ENCODE measurements at places on chromosomes 4 and X.

GRCh38 chr4:118888666-118889311, at the start of gene SYNPO2:
Gene SYNPO2 (plus strand): TSS chr4:118888854. CDS start chr4:118889037, 183 bp downstream.
- DNase-seq: peak; percentile 71

- DNase-seq: no peak
Measured at GRCh38 chr4:93243262-93243661, 585.3 kb upstream of the ATOH1 start.

DNA sequence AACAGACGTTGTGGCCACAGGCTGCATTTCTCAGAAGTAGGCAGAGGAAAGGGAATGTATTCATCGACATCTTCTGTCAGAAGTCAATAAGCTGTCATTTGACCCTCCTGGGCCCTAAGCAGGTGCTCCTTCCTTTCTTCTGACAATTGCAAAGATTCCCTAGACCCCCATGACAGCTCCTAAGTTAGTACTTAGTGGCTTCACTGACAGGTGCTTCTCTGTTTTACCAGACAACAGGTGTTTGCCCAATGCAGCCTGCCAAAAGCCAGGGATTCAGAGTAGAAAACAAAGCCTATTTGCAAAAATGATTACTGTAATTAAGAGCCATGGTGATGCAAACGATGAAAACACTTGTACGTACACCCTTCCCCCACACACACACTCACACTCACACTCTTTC, 7.5 kb upstream of the FGF5 start:
- DNase-seq: no peak

DNA sequence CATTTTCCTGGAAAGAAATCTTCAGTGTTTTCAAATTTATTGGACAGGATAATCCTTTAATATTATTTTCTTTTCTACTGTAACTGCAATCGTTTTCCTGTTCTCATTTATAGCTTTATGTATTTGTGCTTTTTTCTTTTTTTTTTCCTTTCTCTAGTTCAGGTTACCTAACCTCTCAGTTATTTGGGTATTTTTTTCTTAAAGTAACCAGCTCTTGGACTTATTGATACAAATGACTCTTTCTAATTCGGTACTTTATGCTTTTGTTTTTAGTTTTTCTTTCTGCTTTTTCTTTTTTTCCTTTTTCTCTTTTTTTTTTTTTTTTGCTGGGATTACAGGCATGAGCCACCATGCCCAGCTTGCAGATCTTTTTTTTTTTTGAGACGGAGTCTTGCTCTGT, 25.2 kb downstream of the WWC2 start:
- no peak for DNase-seq

DNA sequence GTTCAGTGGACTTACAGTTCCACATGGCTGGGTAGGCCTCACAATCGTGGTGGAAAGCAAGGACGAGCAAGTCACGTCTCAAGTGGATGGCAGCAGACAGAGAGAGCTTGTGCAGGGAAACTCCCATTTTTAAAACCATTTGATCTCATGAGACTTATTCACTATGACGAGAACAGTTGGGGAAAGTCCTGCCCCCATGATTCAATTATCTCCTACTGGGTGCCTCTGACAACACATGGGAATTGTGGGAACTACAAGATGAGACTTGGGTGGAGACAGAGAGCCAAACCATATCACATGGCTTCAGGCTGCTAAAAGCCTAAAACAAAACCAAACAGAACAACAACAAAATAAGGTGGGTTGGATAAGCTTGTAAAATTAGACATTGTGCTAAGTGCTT, 194.4 kb upstream of the CPEB2 start:
- DNase-seq: no peak

- no peak for DNase-seq
Measured at GRCh38 chr4:17763416-17763815, 18.0 kb downstream of the FAM184B start.

- no peak for DNase-seq
Measured at GRCh38 chr4:148510211-148510610, 68.0 kb upstream of the NR3C2 start.

GRCh38 chr4:184237612-184238011, 19.9 kb upstream of the ENPP6 start:
- peak; percentile 21 for DNase-seq

GRCh38 chr4:95178938-95179337, 369.8 kb downstream of the UNC5C start:
- no peak for DNase-seq

DNA sequence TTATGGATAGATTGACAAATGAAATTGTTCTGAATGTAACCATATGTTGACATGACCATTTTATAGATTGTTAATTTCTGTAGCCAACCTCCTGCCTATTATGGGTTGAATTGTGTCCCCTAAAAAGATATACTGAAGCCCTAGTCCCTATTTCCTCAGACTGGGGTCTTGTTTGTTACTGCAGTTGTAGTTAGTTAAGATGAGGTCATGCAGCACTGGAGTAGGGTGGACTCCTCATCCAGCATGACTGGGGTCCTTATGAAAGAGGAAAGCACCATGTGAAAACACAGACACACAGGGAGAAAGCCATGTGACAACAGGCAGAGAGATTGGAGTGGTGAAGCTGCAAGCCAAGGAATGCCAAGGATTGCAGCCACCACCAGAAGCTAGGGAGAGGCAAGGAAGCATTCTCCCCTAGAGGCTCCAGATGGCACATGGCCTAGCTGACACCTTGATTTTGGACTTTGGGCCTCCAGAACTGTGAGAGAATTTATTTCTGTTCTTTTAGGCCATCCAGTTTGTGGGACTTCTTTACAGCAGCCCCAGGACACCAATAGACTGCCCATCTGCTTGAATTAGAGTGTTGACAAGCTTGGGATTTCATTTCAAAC, 14.0 kb downstream of the MTM1 start:
- DNase-seq: no peak

GRCh38 chr4:99876946-99877345, 17.3 kb downstream of the LAMTOR3 start:
- no peak for DNase-seq

DNA sequence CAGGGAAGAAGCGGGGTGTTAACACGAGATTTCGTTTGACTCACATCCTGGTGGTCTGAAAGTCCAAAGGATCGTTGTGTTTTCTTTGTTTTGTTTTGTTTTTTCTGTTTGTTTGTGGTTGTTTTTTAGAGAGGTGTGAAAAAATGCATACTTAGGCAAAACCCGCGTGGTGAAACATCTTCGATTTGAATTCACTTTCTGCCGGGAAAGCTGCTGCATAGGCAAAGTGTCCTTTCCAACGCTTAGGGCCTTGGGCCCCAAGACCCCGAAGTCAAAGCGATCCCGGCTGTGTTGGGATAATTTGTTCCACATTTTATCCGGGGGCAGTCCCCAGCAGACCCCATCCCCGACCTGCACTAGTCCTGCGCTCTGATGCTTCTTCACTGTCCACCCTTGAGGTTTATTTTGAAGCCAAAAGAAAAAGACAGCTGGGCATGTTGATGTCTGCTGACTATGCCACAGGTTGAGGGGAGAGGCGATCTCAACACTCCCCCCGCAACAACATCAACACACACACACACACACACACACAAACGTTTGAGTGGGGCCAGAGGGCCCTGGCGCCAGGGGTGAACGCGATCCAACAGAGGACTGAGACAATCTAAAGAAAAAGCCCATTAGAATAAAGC, 2.0 kb downstream of the MSX1 start:
- no peak for DNase-seq

GRCh38 chrX:43386875-43387274, 269.2 kb upstream of the MAOA start:
- no peak for DNase-seq

DNA sequence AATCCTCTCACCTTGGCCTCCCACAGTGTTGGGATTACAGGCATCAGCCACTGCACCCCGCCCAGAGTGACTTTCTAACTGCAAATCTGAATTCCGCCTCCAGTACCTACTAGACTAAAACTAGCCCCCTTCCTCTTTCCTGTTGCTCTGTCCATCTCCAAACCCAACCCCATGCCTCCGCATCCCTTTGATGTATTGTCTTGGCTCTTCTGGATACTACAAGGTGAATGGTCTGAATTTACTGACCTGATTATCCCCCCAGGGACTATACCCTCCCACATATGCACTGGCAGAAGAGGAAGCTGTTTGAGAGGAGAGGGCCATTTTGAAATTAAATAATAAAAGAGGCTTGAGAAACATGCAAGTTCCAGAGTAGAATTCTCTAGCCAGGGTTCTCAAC, 17.7 kb upstream of the TFDP3 start:
- no peak for DNase-seq

- DNase-seq: peak; percentile 37
Measured at GRCh38 chr4:121873604-121874003, 3.3 kb upstream of the BBS7 start.

- DNase-seq: no peak
Measured at GRCh38 chrX:52865343-52865998, 2.4 kb downstream of the XAGE3 start.
